ENCODE measurements at places on chromosomes 7 and 10.

- DNase-seq, result no peak
Measured at GRCh38 chr10:119006451-119007210, 22.9 kb upstream of the NANOS1 start.

DNA sequence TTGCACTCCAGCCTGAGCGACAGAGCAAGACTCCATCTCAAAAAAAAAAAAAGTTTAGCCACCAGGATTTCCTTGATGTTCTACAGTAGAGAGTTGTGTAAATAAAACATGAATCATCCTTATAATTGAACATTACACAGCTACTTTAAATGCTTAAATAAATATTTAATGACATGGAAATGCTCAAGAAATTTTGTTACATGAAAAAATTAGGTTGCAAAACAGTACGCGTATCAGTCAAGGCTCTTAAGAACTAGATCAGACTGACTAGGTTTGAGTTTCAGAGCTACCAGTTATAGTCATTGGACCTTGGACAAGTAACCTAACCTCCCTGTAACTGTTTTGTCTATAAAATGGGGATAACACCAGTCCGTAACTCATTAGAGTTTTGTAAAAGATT, 38.7 kb upstream of the GSAP start:
- no peak for DNase-seq

GRCh38 chr7:44700322-44700721, 48.3 kb upstream of the ZMIZ2 start:
- no peak for DNase-seq

- DNase-seq, result no peak
Measured at GRCh38 chr10:70432561-70433263, 8.8 kb downstream of the NODAL start.

DNA sequence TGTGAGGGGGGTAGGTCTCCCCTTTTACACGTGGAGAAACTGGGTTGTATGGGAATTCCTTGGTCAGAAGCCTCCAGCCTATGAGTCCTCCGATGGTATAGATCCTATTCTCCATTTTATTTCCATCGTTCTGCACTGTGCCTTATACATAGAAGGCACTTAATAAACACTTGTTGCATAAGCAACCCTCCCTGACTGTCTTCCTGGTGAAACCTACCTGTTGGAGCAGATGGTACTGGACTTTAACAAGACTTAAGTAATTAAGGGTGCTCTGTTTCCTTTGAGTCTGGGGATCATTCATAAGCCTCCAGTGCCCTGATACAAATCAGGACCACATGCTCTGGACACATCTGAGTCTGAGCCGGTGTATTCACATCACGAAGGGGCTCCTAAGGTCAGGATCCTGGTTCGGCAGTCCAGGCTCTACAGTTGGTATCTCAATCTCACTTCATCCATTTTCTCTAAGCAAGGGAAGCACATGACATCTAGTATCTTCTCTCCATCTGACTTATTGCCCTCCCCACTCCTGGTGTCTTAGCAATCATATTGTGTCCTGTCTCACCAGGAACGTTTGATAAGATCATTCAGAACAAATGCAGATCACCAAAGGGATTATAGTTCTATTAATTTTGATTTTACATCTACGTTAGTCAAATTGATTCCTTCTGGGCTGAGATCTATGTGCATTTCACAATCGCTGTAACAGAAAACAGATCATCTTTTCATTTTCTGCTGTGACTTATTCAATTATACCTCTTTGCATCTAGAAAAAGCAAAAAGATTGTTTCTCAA, 22.8 kb upstream of the EZH2 start:
- DNase-seq, result no peak

DNA sequence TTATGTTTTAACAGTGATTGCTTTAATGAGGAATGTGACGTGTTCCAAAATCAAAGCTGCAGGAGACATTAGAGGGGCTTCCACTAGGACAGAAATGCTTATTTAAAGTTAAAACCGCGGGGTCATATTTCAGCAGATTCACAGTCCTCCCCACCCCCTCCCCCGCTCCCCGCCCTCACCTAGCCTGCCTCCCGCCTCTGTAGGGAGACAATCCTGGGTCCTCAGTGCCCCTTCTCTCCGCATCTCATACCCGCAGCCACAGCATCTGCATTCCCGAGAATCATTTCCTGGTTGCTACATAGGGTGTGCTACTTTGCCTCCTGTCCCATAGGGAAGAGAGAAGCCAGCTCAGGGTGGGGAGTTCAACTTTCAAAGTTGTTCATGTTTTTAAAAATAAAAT, 3.1 kb upstream of the DRGX start:
- no peak for DNase-seq

- no peak for DNase-seq
Measured at GRCh38 chr7:43516581-43517342, 66.1 kb upstream of the STK17A start.

GRCh38 chr7:97845622-97846203, 26.5 kb downstream of the ASNS start:
- DNase-seq, result peak; percentile 10

DNA sequence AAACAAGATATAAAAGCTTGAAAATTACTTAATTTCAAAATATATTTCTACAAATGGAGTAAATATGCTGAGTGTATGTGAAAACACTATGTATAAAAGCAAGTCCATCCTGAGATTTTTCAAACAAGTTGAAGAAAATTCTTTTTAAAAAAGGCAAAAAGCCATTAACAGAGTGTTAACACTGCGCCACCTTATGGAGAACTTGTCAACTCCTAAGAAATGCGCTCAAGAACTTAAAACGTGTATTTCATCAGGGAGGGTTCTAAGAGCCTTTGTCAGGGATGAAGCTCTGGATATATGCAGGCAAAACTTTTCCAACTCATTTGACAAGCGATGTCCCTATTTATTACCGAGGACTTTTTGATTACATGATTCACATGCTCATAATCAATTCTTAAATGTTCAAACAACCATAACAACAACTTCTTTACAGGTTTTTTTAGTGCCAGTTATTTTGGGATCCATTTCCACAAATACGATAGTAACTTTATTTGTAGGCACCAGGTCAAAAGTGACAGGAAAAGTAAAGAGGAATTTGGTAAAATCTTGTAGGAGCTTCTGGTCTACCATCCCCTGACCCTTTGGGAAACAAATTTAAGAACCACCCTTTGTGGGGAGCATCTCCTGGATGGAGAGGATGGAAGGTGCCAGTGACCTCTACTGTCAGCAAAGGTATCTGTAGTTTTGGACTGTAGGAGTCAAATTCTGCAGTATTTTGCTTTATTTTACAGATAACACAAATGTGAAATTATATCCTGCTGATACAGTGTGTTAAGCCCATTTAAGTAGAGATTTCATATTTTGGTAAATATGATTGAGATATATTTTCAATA, 23.2 kb downstream of the CALCR start:
- DNase-seq, result no peak

DNA sequence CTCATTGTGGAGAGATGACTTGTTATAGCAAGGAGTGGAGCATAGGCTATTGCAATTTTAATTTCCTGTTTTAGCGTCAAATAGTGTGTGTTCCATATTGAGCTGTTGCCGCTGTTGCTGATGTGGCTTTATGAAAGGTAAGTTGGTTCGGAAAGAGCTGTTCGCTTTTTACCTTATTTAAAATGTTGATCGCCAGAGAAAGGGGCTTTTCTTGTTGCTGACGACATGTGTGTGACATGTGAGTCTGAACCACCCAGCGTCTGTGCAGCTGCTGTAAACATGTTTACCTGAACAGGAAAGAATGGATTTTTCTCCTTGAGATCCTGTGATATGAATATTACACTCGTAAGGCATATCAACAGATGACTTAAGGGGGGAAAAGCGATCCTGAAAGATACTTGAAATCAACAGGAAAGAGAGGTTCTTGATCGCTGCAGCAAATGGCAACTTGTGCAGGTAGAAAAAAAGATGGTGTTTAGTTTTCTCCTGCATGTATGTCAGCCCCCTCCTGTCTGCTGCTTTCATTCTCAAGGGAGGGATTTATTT, 2.5 kb downstream of the ZEB1 start:
- DNase-seq, result peak; percentile 20

DNA sequence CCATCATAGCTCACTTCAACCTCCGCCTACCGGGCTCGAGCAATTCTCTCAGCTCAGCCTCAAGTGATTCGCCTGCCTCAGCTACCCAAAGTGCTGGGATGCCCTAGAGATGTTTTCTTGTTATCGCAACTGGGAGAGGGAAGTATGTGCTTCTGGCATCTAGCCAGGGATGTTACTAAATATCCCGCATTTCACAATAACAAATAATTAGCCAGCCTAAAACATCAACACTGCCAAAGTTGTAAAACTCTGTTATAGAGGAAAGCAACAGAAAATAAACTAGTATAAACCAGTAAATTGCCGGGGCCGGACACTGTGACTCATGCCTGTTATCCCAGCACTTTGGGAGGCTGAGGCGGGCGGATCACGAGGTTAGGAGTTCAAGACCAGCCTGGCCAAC, 7.2 kb downstream of the INA start:
- DNase-seq, result no peak

GRCh38 chr7:68176974-68177373, 1180.3 kb downstream of the TYW1 start:
- no peak for DNase-seq

DNA sequence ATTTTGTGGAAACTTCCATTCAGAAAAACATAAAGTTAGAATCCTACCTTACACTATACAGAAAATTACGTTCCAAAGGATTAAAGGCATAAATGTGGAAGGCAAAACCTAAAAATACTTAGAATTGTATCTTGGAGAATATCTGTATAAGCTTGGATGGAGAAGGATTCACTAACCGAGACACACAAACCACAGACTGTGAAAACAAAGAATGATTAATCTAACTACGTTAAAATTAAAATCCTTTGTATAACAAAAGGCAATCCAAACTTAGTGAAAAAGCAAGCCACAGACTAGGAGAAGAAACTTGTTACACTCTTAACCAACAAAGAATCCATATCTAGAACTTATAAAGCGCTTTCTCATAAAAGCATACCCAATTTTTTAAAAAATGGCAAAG, 678.8 kb downstream of the INHBA start:
- DNase-seq, result no peak

- DNase-seq, result no peak
Measured at GRCh38 chr7:131488361-131488760, 68.1 kb downstream of the PODXL start.

DNA sequence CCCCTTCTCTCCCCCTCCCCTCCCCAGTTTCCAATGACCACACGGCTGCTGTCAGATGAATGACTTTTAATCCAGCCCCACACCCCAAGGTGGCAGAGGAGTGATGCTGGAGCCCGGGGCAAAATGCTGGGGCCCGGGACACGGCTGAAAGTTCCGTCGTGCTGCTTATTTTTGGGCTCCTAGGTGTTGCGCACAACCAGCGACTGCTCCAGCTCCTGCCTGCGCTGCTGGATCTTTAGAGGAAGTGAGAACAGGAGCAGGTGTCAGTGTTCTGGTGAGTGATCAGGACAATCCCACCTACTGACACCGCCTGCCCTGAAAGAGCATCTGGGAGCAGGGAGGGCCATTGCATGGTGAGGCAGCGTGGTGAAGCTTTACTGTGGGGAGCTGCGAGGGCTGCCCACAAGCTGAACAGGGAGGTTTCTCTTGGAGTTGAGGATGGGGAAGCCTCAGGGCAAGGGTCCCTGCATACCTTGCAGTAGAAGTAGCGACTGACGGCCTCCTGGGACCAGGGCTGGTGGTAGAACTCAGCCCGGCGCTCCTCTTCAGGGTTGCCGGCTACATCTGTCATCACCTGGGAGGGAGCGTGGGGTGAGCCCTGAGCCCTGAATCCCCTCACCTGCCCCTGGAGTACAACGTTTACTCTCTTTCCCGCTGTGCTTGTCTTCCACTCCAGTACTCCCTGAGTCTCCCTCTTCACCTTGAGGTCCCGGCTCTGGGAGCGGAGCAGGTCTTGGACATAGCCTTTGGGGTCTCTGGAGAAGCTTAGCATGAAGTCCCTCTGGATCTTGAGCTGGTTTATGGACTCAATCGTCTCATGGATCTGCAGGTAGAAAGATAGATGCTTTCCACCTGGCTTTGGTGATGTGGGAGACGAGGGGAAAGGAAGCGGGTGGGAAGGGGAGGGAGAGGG, 6.9 kb downstream of the CHPF2 start:
- no peak for DNase-seq

Data from stimulated activated CD4-positive, alpha-beta T cell treated with anti-CD3 and anti-CD28 coated beads, Interleukin-4, amount 100 ng/mL, for 24 hours (primary cell).